CD4-positive, CD25-positive, alpha-beta regulatory T cell (primary cell): ENCODE measurements at places on chromosomes 7 and 10.

GRCh38 chr7:42020061-42020460, 216.9 kb downstream of the GLI3 start:
- DNase-seq = no peak

- DNase-seq = no peak
Measured at GRCh38 chr7:28539289-28539981, 127.1 kb downstream of the CREB5 start.

GRCh38 chr7:129184981-129185670, 3.3 kb upstream of the SMO start:
- no peak for DNase-seq

DNA sequence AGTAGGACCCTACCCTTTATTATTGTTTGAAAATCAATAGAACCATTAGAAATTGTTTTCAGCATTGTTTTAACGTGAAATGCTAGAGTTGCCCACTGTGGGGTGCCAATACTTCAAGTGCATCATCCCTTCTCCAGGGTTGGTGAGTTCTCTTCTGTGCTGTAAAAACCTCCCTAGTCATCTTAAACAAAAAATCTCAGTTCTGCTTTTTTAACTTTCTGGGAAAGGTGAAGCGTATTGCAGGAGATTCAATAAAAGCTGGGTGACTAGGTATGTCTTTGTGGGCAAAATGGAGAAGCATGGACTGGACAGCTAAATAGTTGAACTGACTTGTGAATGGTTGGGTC, 699.1 kb downstream of the SUGCT start:
- DNase-seq = no peak

GRCh38 chr7:155209478-155210319, 88.0 kb upstream of the INSIG1 start:
- DNase-seq = peak; percentile 44

DNA sequence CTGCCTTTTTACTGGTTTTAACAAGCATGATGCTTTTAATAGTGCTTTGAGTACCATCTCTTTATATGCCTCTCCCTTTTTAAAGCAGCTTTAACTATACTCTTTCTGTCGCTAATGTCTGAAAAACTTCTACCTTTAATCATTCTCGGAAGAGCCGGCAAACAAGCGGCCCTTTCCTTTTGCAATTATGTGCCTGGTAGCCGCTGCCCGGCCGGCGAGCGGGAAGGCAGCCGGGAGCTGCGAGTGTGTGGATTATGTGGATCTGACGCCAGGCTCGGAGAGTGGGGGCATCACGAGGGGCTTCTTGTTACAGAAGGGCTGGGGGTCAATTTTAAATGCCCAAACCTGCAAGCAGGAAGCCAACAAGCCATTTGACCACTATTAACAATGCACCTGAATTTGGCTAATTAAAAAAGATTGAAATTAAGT, 120.9 kb downstream of the BUB3 start:
- no peak for DNase-seq

DNA sequence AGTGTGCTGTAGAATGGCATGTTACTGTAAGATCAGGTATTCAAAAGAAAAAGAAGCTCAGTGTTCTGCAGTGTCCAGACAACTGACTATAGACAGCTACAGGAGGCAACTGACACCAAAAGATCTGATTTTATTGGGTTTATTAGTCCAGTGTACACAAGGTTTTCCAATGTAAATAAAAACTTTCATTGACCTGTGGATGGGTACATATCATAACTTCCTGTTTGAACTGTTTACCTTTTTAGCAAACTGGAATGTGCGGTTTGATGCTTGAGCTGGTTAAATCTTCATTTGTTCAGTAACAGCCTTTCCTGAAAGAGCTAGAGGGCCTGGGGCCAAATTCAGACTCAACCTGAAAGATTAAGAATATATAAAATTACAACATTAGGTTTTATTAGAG, 172.6 kb upstream of the SP8 start:
- DNase-seq = no peak

GRCh38 chr7:114789161-114789560, 132.7 kb upstream of the MDFIC start:
- no peak for DNase-seq

DNA sequence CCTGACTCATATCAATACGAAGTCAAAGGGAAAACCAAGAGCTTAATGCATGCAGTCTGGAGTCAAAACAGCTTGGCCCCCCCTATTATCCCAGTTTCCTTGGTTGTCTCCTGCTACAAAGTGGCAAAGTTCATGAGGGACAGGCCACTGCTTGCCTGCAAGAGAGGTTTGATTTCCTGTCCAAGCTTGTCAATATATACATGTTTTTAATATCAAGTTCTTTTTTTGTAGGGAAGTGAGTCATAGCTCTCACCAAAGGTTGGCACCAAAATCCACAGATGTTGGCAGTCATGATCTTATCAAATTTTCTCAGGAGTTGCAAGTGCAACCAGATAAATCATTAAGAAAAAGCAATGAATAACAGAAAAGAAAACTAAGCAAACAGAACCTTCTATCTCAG, 176.8 kb downstream of the COBL start:
- DNase-seq = no peak

GRCh38 chr7:50709151-50709550, 73.5 kb downstream of the GRB10 start:
- no peak for DNase-seq

DNA sequence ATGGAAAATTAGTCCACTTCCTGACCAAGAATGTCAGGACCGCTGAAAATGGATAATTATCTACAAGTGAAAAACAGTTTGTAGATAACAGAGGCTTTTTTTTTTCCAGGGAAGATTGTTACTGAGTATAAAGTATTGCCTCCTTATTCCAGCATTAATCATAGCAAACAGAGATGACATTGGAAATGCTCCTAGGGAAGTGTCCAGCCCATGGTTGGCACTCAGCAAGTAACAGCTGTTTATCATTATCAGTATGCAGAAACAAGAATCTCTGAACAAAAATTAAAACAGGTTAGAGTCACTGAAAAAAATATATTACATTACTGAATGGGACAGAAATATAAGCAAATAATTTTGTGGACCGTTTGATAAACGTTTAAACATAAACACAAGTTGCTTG, 14.6 kb downstream of the FGL2 start:
- DNase-seq = no peak

DNA sequence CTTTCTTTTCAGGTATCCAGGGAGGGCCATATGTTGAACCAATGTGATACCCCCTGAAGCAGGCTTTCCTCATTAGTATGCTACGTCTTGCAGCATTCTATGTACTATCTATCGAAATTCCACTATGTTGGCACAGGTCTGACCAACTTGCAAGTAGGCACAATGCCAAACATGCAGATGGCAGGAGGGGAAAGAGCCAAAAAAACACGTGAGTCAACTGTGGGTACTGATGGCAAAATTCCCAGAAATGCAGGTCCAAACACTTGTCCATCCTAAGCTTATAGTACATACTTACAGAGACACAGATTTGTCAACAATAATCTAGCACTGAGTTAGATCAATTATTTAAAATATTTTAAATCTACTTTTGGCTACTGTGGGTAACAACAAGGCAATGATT, 394.9 kb downstream of the DGKB start:
- DNase-seq = no peak

DNA sequence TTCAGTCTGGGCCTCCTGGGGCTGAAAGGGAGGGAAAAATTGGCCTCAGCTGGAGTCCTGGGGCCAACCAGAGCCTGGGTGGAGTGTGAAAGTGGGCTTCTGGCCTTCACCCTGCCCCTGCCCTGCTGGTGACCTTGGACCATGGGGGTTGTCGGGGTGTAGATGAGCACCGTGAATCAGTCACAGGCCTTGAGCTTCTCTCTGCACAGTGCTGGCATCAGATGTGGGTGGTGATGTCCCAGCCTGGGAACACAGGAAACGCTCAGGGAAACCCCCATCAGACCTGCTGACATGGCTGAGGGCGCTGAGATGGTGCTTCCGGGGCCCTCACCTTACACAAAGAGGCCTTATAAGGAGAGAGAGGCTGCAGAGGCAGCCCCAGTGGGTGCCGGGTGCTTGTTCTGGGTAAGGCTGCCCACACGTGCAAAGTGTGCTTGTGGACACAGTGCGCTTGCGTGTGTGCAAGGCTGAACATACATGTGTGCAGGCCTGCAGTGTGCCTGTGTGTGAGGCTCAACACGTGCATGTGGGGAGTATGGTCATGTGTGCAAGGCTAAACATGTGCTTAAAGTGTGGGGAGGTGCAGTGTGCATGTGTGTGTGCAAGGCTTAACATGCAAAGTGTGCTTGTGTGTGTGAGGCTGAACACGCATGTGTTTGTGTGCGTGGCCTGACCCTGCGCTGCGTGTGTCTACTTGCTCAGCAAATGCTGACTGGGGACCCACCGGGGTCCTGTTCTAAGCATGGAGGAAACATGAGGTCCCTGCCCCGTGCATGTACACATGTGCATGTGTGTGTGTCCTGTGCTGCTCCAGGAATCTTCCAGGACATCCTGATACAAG, 6.5 kb downstream of the ARPC1B start:
- peak; percentile 90 for DNase-seq

GRCh38 chr7:29977886-29978651, 11.5 kb downstream of the SCRN1 start:
- no peak for DNase-seq

- no peak for DNase-seq
Measured at GRCh38 chr10:117892681-117893220, 154.0 kb downstream of the RAB11FIP2 start.

DNA sequence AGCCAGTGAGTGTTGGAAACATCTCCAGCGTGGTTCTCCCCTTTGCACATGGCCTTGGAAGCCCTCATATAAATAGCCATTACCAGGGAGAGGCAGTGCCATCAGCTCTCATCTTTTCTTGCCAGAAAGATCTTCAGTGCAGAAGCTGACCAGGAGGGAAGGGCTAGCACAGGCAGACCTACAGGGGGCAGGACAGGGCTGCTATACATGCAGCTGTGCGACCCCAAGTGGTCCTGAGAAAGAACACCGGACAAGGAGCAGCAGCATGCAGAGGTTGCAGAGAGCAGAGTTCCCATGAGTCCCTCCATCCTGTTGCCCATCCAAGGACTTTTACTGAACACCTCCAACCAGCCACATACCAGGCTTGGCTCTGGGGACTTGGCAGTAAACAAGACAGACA, 17.1 kb downstream of the GRID1 start:
- DNase-seq = no peak

GRCh38 chr10:98463016-98463415, 16.3 kb upstream of the HPS1 start:
- no peak for DNase-seq

- DNase-seq = no peak
Measured at GRCh38 chr7:48416327-48416908, 245.2 kb downstream of the ABCA13 start.

DNA sequence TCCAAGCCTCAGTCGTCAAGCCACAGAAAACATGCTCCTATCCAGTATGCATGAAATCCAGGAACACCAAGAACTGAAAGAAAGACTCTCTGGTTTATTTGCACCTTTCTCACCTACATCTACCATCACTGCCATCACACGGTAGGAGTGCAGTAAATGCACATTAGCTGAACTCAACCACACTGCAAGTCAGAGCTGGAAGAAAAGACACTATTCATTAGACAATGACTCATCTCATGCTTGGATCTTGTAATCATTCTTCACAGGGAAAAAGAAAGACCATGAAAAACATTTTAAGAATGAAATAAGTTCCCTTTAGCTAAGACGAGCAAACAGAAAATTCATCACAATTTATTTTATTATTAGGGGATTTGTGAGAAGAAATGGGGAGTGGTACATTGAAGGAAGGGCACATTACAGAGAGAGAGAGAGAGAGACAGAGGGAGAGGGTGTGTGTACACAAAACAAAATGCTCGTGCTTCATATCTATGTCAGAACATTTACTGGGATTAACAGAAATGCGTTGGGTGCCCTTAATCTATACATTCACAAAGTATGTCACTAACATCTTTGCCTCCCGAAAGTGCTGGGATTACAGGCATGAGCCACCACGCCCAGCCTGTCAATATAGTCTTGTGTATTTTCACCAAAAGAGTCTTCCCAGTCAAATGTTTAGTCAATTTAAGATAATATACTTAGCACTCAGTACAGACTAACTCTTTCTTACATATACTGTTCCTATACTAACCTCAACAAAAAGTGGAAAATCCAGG, 324.9 kb downstream of the PARD3 start:
- no peak for DNase-seq

GRCh38 chr7:55490099-55490498, 82.2 kb downstream of the VOPP1 start:
- DNase-seq = no peak
